Right renal cortex interstitium (tissue), 3 donors: ENCODE measurements at places on chromosomes 1 and 21. TPM values are rescaled to one million over a fixed set of nuclear protein-coding genes. Genes with fewer than 3 reads are reported as not detected.

DNA sequence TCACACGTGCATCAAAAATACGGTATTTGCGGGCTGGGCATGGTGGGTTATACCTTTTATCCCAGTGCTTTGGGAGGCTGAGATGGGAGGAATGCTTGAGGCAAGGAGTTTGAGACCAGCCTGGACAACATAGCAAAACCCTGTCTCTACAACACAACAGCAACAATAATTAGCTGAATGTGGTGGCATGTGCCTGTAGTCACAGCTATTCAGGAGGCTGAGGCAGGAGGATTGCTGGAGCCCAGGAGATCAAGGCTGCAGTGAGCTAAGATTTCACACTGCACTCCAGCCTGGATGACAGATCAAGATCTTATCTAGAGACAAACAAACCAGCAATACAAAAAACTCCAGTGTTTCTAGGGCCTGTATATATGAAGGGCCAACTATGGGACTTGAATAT is 30.6 kb downstream of the PTPRU start:
- DNase-seq, result no peak

SGIP1 gene
- polyA plus RNA-seq, result 9.6 TPM

- no peak for DNase-seq
Measured at GRCh38 chr1:87045761-87046304, 131.4 kb downstream of the HS2ST1 start.

GRCh38 chr1:213065800-213066199 is 14.8 kb downstream of the RPS6KC1 start:
- no peak for DNase-seq

DNA sequence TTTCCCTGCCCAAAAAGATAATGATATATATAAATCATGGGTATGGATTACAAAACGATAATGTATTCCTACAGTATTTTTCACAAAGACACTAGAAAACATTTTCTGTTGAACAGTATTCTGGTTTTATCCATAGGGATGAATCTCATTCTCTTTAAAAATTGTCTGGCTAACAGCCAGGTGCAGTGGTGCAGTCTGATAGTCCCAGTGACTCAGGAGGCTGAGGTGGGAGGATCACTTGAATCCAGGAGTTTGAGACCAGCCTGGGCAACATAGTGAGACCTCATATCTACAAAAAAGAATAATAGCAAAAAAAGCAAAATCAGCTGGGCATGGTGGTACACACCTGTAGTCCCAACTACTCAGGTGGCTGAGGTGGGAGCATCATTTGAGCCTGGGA is 23.3 kb downstream of the PIP5K1A start:
- no peak for DNase-seq

DNA sequence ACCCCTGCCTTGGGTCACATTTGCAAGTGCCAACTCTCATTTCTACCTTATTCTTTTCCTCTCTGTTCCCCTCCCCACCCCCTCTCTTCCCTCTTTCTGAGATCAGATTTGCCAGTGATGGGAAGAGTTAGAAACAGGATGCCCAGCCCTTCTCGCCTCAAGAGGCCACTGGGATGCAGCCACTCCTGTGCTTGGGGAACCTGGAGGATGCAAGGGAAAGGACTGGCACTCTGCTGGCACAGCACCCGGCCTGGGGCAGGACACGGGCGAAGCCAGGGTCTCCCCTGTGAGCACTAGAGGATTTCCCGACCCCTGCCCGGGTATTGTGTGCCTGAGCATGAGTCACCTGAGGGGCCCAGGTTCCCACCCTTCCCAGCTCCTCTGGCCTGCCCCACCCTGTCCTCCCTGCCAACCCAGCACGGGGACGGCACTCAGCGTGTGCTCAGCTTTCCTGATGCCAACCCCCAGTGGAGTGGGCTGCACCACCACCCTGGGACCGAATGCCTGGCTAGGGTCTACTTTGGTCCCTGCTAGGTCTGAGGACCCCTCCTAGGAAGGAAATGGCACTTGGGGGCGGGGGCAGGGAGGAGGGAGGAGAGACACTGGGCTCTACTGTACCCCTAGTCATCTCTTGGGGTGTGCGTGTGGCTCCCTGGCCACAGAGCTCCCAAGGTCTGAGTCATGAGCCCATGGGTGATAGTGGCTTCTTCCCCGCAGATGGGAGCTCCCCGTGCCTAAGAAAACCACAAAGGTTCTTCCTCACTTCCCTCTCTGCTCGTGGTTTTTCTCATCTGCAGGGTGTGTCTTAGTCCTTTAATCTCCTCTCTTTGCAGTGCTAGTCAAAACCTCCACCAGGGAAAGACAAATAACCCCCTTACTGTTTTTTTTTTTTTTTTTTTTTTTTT is 12.4 kb downstream of the LMNA start:
- DNase-seq, result no peak

HES3 gene
- not detected for polyA plus RNA-seq

TBX19 gene
- polyA plus RNA-seq, result 2.1 TPM

NPHP4 gene
- polyA plus RNA-seq, result 10.4 TPM

FHAD1 gene
- polyA plus RNA-seq, result 2.4 TPM

- DNase-seq, result no peak
Measured at GRCh38 chr1:241630476-241630875, 9.7 kb downstream of the CHML start.

- DNase-seq, result no peak
Measured at GRCh38 chr1:18134324-18135046, 26.9 kb downstream of the IGSF21 start.

DNA sequence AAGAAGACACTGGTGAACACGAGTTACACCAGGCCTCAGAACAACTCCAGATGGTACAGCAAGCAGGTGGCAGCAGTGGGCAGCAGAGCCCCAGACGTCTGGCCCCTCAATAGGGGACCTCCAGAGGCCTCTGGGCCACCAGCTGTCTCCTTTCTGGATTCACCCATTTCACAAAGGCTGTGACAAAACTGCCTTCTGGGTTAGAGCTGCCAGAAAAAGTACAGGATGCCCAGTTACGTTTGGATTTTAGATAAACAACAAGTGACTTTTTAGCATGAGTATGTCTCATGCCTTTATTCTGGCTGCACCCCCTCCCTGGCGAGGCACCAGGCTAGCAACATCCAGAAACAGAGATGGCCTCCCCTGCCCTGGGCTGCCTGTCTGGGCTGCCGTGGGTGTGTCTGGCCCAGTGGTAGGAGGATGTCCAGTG is 30.1 kb downstream of the ITPKB start:
- no peak for DNase-seq

GRCh38 chr1:11523746-11524464 is 45.0 kb downstream of the DISP3 start:
- no peak for DNase-seq

DNA sequence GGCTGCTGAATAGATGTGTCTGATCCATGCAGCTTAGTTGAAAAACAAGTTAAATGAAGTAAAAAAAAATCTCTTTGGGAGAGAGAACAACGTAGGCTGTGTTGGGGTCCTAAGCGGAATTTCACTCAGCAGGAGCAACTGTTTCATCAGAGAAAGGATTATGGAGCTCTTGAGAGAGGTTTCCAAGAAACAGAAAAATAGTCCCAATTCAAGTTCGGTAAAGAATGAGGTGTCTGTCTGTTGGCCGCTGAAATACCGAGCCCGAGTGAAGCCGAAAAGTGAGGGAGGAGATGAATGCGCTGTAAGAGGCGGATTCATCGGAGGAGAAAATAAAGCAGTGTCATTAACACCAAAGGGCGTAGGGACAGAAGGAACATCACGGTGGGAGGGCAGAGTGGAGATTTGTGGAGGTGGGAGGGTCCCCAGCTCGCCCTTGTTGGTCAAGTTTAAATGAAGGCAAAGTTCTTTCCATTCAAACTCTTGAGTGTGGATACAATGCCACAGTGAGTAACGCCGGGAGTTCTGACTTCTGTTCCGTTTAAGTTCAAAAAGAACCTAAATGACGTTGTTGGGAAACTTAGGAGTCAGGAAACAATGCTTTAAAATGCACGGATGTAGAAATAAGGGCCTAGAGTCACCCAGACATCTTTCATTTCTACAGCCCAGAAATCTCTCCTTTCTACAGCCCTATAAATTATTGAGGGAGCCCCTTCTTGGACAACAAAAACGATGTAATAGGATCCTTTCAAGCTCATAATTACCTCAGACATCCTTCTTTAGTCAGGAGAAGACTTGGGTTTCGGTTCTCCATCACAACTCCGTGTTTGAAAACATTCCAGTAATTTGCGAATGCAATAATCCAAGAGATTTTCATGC is 15.6 kb upstream of the SLC45A1 start:
- peak; percentile 62 for DNase-seq

DNA sequence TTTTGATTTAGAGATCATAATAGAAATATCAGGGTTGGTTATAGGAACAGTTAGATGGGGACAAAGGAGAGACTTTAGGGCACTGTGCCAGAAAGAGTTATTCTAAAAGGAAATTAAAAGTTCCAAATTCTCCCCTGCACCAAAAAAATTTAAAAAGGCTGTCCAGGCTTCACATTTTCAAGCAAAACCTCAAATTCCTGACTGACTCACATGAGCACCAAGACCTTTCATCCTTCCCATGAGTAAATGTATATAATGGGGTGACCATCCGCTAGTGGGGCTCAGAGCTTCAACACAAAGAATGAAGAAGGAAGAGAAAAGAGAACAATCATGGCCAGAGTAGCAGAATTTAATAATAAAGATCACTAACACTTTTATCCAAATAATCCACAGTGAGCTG is 131.6 kb upstream of the MROH9 start:
- no peak for DNase-seq

RCSD1 gene
- polyA plus RNA-seq, result 15.5 TPM

DNA sequence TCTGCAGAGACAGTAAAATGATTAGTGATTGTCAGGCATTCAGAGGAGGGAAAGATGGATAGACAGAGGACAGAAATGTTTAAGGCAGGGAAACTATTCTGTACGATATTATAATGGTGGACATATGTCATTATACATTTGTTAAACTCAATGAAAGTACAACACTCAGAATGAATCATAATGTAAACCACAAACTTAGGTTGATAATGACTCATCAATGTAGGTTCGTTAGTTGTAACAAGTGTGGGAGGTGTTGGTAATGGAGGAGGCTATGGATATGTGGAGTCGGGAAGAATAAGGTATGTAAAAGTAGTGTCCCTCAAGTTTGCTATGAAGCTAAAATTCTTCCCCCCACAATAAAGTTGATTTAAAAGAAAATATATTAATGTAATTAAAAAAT is 455.0 kb downstream of the BRINP3 start:
- DNase-seq, result no peak

GRCh38 chr1:16174886-16175598 is 19.2 kb upstream of the EPHA2 start:
- no peak for DNase-seq

ARHGEF10L gene
- 35.7 TPM for polyA plus RNA-seq

GRCh38 chr1:15156807-15157380 is 3.3 kb downstream of the TMEM51 start:
- DNase-seq, result no peak

DNA sequence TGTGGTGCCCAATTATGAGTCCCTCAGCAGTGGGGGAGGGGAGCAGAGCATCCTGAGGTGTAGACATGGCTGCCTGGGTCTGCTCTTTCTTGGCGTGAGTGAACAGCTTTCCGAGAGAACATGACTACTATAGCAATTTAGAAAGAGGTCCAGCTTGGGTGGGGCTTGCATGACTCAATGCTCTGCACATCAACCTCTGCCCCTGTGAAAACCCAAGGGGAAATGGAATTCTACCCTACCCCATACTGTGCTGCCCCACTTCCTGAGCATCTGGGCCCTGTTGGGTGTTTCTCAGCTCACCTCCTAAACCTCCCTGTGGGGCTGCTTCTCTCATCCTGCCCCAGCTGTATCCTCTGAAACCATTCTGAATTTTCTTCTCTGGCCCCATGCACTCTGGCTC is 8.2 kb upstream of the AZIN2 start:
- DNase-seq, result no peak

LCE1D gene
- not detected for polyA plus RNA-seq

ARL8A gene
- polyA plus RNA-seq, result 43.3 TPM

DNA sequence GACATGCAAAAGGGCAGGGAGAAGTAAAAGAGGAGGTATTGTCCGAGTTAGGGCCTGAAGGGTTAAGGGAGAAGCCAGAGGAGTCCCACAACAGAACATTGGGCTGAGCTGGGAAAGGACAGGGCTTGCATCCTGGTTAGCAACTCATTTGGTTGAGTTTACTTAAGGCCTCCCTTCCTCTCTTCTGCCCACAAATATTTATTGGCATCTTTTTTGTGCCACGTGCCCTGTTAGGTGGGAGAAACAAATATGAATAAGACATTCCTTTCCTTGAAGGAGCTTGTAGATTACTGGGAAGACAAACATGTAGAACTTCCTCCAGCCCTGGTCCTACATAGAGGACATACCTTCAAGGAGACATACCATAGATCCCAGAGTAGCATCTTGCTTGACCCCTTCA is 53.0 kb upstream of the PRELP start:
- DNase-seq, result no peak

CLCA2 gene
- not detected for polyA plus RNA-seq

PLEKHA6 gene
- 45.2 TPM for polyA plus RNA-seq

DNA sequence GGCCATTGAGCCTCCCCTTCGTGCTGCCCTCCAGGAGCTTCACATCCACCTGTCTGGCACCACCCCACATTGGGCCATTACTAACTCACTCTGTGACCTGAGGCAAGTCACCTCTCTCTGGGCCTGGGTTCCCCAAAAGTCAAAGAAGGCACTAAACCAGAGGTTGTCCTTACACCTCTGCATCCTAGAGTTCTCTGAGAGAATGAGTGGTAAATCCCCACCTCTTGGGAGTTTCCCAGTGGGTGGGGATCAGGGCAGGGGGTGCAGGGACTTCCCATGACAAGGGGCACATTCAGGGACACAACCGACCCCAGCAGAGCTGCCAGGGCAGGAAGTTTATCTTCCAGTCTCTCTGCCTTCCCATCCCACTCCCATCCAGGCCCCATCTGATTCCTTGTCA is 99.7 kb downstream of the EPHB2 start:
- no peak for DNase-seq

DNAJC6 gene
- polyA plus RNA-seq, result 6.8 TPM

DNA sequence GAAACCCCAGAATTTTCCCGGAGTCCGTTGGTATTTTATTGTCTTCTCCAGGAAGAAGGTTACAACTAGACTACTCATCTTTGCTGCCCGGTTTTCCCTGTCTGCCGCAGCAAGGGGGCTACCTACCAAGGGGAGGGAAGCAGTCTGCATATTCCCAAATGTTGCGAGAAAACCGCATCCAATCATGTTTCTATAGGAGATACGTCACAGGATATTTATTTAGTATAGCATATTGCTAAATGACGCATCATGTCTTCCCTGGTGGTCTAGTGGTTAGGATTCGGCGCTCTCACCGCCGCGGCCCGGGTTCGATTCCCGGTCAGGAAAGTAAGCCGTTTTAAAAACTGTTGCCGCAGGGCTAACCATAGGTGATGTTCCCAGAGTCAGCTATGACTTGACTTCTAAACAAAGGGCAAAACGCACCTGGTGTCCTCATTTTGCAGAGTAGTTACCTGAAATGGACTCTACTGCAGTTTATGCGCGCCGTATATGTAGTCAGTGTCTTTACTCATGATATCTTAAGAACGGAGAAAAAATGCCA is 15.2 kb upstream of the ZNF692 start:
- peak; percentile 96 for DNase-seq

DNA sequence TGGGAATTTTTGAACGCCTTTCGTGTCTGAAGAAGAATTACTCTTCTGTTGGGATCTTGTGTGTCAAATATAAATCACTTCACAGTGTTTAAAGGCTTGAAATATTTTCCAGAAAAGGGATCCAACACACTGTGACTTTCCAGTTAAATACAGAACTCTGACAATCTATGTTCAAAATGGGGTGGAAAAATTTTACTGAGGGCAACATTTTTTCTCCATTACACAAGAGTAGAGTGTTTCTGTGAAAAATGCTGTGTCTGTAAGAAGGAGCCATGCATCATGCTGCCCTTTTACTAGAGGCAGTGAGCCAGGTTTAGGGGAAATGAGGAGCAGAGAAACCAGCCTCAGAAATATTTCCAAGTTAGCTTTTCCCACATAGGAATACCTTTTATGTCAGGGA is 86.5 kb downstream of the VPS13D start:
- no peak for DNase-seq
